ENCODE measurements at places on chromosomes 16 and 17.

GRCh38 chr16:54285414-54286089, 1.0 kb downstream of the IRX3 start:
- no peak for DNase-seq

DNA sequence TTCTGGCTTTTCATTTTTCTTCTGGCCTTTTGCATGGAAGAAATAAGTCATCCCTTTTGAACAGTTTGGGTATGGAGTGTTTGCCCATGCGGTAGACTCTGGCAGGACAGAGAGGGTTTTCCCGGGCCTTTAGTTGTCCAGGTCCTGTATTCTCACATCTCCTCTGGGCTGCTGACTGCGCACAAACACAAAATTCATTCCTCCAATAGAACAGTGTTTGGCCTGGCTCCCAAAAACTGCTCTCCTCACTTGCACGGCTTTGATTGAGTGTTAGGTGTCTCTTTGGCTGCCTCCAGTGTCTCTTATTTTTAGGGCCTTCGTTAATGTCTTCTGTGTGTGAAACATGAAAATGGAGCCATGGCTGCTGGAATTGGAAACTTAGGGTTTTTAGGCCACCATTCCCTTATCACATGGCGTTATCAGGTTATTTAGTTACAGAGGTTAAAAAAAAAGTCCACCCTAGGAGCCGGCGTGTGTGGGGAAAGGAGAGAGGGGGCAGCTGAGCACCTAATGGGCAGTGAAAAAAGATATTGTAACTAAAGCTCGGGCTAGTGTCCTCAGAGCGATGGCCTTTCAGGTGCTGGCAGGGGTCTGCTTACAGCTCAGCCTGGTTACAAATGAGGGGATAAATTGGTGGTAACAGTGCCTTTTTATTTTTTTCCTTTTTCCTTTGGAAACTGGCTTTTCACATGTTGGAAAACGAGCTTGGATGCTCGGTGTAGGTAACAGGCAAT, 47.3 kb downstream of the PRKCA start:
- no peak for DNase-seq

GRCh38 chr17:7019367-7019766, 3.5 kb upstream of the BCL6B start:
- DNase-seq: no peak

- no peak for DNase-seq
Measured at GRCh38 chr16:4200000-4200780, 41.7 kb downstream of the SRL start.

GRCh38 chr16:50478773-50479149, 69.4 kb upstream of the NKD1 start:
- no peak for DNase-seq
